COLO829 (cell line): ENCODE measurements at places on chromosomes 2 and 18.

DNA sequence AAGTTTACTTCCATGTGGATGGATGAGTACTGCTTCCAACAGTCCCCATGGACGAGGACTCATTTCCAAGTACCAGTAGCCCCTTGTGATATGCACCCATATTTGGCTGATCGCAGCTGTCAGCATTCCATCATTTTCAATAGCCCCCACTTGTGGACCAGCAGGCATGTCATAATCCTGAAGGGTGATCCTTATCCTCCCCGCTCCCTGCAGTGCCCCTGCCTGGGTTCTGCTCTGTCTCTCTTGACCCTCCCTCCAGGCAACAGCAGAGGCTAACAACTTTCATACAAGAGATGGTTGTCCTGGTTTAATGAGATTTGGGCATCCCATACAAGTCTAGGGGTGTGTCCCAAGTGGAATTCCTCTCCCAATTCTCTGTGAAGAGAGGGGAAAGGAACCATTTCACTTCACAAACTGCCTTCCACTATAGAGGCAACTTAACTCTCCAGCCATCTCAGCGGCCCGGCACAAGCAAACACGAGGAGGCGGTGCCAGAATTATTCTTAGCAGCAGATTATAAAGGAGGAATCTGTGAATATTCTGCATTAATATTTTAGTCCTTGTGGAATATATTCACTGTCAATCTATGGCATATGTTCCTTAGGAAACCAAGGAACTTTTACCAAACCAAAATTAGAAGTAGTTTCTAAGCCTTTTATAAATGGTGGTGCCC is 110.7 kb downstream of the RTN4 start:
- DNase-seq: no peak

DNA sequence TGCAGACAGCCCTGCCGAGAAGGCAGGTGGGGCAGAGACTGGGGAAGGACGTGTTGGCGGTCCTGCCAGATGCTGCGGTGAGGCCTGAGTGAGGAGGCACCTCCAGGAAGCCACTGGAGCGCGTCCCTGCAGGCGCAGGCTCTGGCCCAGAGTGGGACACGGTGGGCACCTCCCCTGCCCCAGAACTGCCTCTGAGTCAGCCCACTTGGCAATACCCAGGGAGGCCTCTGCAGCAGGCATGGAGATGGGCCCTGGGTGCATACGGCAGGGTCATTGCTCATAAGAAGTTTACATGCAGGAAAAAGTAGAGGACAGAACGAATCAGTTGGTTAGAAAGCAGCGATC is 195.9 kb downstream of the TFCP2L1 start:
- DNase-seq: no peak

GRCh38 chr18:75607701-75608100 is 180.2 kb upstream of the SMIM21 start:
- no peak for DNase-seq

DNA sequence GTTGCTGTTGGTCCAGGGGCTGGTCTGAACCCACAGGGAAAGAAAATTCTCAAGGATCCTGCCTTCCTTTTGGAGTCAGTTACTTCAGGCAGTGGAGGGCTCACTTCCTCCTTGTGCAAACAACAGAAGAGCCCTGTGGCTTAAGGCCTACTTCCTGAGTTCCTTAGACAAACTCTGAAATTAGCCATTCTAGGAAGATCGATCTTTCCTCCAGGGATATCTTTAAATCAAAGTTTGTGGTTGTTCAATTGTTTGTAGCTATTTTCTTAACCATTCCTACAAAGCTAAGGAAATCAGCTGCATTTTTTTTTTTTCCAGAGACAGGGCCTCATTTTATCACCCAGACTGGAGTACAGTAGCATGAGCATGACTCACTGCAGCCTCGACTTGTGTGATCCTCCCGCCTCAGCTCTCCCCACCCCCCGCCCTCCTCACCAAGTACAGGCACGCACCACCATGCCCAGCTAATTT is 156.0 kb downstream of the TANC1 start:
- DNase-seq: peak; percentile 92

DNA sequence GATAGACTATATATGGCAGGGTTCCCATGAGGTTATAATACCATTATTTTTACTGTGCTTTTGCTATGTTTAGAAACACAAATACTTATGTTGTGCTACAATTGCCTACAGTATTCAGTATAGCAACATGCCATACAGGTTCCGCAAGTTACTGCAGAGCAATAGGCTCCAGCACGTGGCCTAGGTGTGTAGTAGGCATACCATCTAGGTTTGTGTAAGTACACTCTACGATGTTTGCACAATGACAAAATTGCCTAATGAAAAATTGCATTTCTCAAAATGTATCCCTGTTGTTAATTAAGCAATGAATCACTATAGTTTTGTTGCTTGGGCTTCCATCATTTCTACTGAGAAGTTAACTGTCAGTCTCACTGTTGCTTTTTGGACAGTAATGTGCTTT is 9.8 kb downstream of the CD302 start:
- no peak for DNase-seq

DNA sequence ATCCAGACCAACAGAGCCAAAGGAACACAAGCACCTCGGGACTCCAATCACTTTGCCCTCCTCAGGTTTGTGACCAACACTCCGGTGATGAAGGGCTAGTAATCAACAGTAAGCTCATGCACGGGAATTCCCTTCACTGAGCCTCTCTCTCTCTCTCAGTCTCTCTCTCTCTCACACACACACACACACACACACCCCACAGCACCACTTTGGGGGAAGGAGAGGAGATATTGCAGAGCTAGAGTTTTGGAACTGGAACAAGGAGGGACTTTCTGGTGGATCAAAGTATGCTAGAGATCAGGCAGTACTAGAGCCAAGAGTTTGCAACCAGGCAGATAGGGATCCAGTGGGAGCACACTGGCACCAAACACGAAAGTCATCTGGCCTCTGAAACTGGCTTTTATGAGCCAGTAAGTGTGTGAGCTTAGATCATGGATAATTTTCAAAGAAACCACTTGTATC is 98.7 kb downstream of the ANKRD44 start:
- DNase-seq: no peak

- no peak for DNase-seq
Observed at GRCh38 chr2:141728142-141728541, 402.7 kb downstream of the LRP1B start.

DNA sequence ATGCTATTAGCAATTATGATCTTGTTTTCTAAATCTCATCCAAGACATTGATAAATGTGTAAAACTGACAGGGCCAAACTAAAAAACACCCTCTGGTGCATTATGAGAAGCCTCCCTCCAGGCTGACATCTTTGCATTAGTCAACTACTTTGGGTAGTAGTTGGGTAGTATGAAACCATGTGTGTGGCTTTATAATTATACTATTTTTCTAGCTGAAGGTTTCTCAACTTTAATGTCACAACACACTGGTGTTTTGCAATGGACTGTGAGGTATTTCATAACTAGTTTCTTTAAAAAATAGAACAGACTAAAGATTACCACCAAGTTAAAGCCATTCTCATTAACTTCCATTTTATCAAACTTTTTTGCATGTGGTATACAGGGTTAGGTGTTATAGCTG is 73.1 kb upstream of the RBMS1 start:
- DNase-seq: no peak

DNA sequence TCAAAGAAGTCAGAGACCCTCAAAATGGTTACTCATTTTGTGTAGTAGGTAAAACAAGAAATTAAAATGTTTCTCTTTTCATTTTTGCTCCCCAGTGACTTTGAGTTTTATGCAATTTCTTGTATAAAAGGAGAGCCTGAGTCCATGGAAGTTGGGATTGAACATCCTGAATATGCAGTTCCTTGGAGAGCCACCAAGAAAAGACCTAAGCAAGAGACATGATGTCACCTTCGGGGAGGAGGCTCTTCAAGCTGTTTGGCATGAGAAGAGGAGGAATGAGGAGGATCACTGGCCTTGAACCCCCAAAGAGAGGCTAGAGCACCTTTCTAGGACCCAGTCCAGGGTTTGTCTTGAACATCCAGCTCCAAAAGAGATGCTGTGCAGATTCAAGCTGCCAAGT is 83.5 kb upstream of the STPG4 start:
- no peak for DNase-seq

- no peak for DNase-seq
Observed at GRCh38 chr2:46170026-46170425, 127.2 kb upstream of the EPAS1 start.

GRCh38 chr2:219274361-219274921 is 4.7 kb upstream of the DNAJB2 start:
- no peak for DNase-seq

GRCh38 chr18:23154823-23155500 is 19.7 kb downstream of the CABLES1 start:
- DNase-seq: no peak

DNA sequence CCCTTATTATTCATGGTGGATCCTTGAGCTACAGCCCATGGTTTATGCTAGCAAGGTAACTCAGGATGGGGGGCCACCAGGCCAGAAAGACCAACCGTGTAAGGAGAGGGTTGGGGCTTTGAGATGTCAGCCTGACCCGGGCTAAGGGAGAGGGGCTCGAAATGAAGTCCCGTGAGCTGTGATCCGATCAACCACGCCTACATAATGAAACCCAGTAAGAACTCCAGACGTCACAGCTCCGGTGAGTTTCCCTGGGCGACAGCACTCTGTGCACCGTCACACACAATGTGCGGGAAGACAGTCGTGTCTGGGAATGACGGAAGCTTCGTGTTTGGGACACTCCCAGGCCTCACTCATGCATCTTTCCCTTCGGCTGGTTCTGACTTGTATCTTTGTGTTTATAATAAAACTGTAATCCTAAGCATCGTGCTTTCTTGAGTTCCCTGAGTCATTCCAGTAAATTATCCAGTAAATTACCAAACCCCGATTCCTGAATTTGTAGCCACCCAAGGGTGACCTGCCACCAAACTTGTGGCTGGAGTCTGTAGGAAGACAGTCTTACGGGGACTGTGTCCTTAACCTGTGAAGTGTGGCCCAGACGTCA is 44.2 kb downstream of the CYP27C1 start:
- DNase-seq: no peak

DNA sequence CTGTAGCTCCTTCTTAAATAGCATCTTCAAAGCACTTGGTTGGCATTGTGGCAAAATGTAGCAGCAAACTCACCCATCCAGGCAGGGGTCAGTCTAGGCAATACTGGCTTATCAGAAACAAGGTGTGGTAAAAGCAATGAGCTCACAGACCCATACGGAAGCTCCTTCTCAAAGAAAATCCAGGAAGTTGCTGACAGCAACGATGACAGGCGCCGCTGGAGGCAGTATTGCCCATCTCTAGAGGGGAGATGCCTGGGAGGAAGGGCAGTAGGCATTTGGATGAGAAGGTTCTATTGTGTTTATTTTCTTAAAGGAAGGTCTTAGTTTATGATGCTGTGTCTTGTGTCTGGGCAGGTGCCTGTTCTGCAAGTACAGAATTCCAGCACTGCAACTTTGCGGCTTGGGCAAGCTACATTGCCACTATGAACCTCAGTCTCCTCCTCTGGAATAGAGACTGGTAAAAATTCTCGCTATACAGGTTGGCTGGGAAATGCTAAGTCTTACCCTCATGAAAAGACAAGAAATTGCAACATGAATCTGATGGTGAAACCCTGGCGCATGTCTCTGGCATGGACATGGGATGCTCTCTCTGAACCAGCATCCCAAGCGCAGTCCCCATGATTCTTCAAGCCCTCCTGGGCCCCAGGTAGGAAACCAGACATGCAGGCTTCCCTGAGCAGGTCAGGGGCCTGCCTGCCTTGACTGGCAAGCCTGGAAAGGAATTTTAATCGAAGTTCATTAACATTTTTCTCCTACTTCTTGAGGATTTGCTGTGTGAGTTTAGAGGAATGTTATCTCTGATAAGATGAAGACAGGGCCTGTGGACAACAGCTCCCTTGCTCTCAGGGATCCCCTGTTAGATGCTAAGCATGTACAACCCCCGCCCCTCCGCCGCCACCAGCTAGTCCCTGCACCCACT is 156.0 kb downstream of the TFCP2L1 start:
- peak; percentile 22 for DNase-seq

GRCh38 chr2:151063271-151063670 is 198.4 kb downstream of the RBM43 start:
- DNase-seq: peak; percentile 15

DNA sequence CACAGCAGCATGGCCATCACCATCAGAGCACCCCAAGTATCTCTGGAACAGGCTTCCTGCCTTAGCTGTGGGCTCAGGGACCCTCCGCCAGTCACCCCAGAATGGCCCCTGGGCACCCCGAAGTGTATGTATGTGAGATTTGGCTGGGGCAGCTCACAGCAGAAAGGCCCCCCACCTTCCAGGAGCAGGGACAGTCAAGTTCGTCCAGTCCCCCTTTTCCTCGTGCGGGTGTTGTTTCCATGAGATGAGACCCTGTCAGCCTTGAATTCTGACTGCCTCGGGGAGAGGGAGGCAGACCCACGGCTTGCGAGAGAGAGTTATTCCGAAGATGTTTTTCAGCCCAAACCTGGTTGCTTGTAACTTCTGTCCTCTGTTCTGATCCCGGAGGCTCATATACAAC is 290.9 kb upstream of the HDAC4 start:
- no peak for DNase-seq

DNA sequence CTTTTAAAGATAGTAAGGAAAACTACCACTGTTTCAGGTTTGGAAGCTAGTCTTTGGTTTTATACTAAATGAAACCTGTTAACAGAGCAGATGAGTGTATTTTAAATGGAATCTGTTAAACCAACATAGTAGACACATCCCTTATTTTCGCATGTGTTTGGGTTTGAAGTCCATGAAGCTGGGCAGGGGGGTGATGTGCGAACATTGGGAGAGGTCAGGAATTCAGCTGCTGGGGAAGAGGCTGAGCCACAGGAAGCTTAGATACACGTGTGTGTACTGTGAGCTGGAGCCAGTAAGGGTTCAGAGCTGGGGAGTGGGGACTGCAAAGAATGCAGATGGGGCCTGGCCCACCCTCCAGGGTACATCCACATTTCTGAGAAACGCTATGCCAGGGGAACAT is 176.9 kb downstream of the VAPA start:
- DNase-seq: no peak

- no peak for DNase-seq
Observed at GRCh38 chr2:151983221-151983620, 115.6 kb downstream of the CACNB4 start.

DNA sequence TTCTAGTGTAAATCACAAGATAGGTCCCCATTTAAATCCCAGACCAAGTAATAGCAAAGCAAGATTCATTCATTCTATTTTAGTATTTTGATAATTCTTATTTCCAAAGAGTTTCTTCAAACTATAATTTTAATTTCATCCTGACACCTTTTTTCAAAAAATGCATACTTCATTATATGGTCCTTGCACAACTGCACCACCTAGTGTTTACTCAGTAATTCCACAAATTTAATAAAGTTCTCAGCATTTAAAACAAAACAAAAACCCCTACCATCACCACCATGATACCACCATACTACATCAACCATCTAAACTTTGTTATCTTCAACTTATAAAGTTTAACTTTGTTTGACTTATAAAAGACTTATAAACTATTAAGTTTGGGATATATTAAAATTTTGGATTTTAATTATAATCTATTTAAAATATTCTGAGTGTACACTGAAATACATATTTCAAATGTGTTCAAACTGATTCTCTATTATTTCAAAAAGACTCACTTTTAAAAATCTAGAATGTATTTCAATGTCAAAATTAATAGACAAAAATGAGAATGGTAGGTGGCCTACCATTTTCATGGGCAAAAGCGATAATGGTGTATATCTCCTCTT is 44.2 kb downstream of the WDPCP start:
- peak; percentile 30 for DNase-seq
